ENCODE measurements at places on chromosomes 11 and 22.

DNA sequence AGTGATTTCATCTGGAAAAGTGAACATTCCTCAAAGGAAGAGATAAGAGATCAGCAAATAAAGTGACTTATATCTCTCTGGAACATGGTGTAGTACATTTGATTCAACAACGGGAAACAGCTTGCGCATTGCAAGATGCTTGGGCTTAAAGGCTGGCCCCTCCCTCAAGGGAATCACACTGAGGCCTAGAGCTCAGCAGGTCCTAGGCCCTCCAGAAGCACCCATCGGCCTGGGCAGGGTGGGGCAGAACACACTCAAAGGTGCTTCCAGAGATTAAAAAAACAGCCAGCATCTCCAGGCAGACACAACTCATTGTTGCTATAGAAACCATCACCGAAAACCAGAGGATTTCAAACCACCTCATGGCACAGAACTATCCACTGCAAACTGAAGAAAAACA lies 69.0 kb upstream of the ARFGAP3 start:
- no peak for DNase-seq

DNA sequence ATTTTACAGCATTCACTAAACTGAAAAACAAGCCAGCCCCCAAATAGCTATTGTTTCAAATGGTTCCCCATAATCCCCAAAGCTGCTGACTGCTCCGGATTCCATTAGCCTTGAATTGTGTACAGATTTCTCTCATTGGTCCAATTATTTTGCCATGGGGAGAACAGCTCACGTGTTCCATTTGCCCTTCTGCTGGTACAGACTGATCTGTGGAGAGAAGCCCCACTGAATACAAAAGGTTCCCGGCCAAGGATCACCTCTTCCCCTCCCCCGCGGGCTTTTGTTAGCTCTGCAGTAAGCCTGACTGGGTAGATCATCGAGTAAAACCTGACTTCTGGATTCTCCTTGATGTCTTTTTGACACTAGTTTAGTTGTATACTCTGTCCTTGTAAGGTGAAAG lies 9.1 kb upstream of the MAPK8IP1 start:
- DNase-seq = no peak

DNA sequence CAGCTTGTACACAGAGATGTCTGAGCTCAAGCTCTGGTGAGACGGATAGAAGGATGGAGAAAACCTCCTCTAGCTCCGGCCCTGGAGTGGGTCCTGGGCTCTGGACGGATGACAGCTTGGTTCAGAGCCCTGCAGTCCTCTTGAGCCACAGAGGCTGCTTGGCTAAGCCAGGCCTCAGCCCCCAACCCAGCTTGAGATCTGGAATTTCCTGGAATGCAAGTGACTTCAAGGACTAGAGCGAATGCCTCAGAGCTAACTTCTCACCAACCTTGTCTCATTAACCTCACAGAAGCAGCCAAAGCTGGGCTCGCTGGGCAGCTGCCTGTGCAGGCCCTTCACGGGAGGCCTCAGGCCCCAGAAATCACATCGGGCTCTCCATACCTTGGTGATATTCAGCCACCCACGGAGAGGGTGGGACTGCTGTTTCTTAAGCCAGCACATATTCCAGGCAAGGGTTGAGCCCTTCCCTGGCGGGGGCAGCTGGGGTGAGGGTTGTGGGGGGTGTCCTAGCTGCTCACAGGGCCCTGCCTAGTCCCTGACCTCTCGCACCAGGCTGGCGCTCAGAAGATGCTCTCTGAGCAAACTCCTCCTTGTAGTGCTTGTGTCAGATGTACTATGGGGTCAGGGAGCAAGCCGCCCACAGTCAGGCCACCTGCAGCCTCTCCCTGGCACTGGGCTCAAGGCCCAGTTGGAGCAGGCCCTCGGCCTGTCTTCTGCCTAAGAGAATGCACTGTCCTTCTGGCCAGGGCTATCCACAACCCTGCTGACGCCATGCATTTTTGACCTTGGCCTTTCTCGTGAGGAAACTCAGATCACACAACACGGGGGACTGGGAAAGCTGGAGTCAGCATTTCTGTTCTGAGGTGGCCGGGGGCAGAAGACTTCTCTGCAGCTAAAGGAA lies 73.6 kb upstream of the TTLL12 start:
- DNase-seq = no peak

- no peak for DNase-seq
Observed at GRCh38 chr11:3052567-3052966, 4.7 kb downstream of the CARS1 start.

GRCh38 chr11:32244453-32244852 lies 153.6 kb downstream of the RCN1 start:
- no peak for DNase-seq

DNA sequence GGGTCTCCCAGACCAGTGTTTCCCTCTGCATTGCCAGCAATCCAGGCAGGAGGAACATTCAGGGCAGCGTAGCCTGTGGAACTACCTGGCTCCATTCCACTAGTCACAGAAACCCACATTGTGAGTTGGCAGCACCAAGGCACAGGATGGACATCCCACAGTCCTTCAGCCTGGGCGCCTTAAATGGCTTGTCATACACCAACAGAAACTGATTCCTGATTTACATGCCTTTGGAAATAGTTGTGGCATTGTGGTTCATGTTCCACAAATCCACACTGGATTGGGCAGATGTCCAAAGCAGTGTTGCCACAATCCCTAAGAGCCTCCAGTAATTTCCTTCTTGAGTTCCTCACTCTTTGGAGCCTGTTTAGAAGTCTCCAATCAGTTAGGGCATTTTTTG lies 225.6 kb downstream of the BLID start:
- peak; percentile 23 for DNase-seq

DNA sequence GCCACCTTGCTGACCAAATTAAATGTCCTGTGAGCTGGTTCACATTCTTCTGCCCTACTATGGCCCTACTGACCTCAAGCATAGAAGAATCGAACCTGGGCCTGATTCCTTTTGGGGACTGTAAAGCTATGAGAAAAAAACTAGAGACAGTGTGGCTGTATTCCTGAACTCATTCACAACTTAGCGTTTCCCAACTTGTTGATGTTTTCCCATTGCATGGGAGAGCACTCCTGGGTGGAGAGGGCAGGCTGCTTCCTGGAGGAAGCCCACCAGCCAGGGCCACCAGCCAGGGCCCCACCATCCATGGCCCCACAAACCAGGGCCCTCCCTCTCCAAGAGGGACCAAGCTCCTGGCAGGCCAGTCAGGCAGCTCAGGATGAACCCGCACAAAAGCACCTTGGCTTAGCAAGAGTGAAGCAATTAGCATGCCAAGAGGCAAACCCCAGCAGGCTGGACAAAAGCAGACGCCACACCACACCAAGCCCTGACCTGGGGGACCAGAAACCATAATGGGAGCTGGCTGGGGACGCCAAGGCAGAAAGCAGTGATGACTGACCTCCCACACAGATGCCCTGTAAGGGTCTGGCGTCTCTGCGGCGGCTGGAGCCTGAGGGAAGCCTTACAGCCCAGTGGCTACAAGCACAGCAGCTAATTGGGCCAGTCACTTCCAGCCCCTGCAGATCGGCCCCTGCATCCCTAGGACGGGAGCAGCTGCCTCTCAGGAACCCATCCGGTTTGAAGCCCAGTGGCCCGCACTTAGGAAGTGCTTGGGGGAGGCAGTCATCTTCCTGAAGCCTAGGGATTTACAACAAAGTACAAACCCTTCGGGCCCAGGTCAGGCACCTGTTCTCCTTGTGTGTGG lies 2.1 kb downstream of the CERK start:
- no peak for DNase-seq

- DNase-seq = no peak
Observed at GRCh38 chr22:50101870-50102565, 12.2 kb downstream of the MOV10L1 start.

- DNase-seq = no peak
Observed at GRCh38 chr11:121761186-121761585, 308.4 kb upstream of the SORL1-AS1 start.

GRCh38 chr11:47361419-47361818 lies 8.9 kb upstream of the MYBPC3 start:
- DNase-seq = no peak

- DNase-seq = no peak
Observed at GRCh38 chr11:32131321-32131720, 40.4 kb downstream of the RCN1 start.

- no peak for DNase-seq
Observed at GRCh38 chr11:131468565-131468964, 98.2 kb downstream of the NTM start.

DNA sequence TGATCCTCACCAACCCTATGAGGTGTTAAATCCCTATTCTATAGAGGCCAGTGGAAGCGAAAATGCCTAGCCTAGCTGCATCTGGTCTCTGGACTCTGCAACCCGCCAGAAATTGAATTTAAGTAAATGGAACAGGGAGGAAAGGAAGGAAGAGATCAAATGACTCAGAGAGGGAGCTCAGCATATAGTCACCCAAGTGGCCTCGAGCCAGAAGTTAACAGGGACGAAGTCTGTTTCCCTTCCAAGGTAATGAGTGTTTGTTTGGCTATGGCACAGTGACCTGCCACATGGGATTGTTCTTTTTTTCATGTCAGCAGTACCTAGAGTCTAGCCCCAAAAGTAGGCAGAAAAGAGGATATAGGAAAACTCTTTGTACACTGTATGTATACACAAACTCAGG lies 66.3 kb downstream of the PAK1 start:
- no peak for DNase-seq

DNA sequence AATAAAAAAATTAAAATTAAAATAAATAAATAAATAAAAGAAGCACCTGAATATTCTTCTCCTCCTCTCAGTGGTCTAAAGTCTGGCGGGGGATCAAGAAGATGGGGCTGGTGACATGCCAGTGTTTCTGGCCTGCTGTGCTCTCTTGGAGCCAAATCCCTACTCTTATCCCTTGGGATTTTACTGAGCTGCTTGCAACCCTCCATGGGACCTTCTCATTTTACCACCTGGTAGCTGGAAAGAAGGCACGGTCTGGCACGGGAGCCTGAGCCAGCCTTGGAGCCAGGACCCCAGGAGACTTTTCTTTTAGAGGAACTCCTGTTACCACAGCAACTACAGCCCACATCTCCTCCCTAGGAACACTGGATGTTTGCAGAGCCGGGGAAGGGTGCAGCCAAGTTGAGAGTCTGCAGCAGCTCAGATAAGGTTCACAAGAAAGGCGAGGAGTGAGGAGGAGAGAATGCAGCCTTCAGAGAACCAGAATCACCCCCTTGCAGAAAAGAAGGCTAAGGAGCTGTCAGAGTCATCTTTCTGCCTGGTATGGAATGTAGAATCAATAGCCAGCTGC lies 21.4 kb downstream of the CD6 start:
- DNase-seq = no peak

DNA sequence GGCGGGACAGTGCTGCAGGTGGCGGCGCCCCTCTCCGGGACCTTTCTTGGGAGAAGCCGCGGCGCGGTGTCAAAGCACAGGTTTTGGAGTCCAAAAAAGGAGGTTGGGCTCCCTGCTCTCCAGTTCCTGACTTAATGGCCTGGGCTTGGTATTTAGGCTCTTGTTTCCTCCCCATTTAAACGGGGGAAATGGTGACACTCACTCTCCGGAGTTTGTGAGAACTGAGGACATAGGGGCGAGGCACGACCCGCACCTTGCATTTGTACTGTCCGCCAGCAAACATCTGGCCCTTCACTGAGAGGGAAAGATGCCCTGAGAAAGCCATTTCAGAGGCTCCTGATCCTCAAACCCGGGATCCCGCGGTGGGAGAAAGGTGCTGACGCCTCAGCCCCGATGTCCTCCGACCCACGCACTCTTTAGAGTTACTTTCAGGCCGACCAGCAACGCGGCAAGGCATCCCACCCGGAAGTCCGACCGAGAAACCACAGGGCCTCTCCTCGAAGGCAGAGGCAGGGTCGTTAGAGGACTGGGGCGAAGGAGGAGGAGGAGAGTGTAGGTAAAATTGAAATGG lies 2.9 kb upstream of the WDR74 start:
- no peak for DNase-seq

- no peak for DNase-seq
Observed at GRCh38 chr11:113873236-113873626, 2.1 kb downstream of the USP28 start.

DNA sequence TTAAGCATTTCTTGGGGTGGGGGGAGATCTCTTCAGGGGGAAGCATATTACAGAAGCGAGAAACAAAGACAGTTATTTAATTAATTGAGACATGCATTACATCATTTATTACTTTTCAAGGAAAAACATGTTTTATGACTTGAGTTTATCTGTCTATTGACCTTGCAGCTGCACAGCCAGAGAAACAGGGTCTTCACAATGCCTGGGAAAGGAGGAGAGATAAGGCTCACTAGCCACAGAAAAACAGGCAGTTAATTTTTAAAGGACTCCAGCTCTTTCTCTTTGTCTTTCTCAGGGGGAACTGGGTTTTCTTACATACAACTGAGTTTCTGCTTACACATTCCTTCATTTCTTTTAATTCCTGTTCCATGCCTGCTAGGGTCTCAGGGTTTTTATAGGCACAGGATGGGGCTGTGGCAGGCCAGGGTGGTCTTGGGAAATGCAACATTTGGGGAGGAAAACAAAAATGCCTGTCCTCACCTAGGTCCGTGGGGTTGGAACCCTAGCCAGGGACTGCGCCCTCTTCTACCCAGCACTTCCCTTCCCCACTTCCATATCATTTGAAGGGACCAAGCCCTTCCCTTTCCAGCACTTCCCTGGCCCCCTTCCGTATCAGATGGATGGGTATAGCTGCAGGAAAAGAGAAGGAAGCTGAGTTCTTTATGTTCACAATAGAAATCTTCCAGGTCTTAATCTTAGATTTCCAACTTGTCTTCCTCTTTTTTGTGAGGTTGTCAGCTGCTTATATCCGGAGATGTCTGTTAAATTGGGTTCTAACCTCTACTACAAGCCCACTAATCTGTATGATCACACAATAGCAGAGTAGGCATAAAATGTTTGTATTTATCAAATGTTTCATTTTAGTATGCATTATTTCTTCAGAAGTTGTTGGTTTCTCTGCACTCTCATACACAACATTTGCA lies 38.3 kb downstream of the BIRC2 start:
- DNase-seq = no peak

- peak; percentile 2 for DNase-seq
Observed at GRCh38 chr11:132185726-132186592, 815.5 kb downstream of the NTM start.

DNA sequence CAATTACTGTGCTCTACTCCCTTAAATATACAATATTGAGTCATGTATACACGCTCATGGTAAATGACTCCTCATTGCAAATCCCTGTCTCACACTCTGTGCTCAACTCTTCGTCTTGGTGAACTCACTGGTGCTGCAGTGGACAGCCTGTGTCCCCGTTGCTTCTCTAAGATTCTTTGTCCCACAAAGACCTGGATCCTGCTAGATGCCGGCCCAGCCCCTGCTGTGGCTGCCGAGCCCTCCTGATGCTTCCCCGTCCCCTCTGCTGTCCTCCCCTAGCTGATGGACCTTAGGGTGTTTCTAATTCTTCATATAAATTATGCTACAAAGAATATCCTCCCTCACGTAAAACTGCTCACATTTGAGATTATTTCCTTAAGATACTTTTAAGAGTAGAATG lies 5.5 kb downstream of the APOL2 start:
- no peak for DNase-seq

GRCh38 chr11:64120951-64121569 lies 44.9 kb downstream of the MACROD1 start:
- DNase-seq = peak; percentile 41

- no peak for DNase-seq
Observed at GRCh38 chr11:19878520-19878919, 165.9 kb downstream of the NAV2 start.
